ENCODE measurements at places on chromosomes 3 and 15.

GRCh38 chr3:138875754-138876664 is 41.3 kb upstream of the PIK3CB start:
- no peak for DNase-seq

DNA sequence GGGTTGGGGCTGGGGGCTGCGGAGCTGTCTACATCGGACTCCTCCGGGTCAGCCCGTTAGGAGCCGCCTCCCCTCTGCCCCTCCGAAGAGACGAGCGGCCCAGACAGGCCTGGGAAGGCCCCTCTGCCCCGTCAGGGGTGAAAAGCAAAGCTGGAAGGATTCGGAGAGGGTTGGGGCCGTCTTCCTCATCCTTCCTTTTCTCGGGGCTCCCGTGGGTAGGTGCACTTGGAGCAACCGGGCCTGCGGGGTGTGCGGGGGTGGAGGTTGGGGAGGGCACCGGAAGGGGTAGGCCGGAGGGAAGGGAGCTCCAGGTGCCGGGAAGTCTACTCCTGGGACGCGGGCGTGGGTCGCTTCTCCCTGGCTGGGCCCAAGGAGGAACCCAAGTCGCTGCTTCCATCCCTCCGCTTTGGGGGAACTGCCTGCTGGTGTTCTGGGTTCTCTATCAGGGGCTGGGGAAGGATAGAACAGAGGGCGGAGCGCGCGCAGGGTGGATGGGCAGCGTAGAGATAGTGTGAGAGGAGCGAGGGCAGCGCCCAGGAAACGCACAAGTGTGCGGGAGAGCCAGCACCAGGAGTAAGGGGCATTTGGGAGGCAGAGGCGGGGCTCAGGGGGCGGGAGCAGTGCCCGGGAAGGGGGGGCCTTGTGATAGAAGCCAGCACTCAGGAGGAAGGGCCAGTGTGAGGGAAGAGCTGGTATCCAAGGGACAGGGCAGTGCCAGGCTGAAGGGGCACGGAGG is 590 bp downstream of the POLR2H start:
- DNase-seq: no peak

DNA sequence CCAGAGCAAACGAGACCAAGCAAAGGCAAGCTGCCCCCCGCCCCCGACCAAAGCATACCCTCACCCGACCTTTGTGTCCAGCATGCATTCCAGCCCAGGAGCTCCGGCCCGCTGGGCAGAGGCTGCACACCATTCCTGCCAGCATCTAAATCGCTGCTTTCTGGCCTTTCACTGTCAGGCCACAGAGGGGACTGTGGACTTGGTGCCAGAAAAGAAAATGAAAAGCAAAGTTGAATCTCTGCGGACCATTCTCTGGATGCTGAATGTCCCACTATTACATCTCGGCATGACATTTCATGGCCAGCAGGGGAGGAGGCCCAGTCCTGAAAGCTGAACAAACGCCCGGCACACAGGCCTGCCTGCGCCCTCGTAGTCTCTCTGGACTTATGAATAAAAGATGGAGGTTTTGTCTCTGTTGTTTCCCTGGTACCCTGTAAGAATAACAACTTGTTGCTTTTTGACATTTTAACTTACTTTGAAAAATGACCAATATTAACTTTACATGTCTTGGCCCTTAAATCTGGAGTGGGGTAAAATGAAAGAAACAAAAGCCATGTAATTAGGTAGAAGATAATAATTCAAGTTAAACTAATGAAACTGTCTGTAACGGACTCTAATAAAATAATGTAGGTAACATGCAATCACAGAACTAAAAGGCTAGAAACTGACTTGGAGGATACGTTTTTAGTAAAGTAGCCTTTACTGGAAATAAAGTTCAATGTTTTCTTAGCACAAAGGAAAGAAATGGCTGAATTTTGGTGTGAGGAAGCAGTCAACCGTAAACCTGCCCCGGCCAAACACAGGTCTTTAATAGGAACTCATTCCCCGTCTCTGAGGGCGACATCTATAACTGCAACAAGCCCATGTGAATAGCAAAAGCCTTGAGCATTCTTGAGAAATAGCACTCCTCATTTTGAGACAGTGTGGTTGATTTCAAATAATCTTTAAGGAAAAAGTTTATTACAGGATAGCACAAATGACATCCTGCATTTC is 12.7 kb downstream of the IL17RD start:
- DNase-seq: no peak

GRCh38 chr3:26346497-26346896 is 276.1 kb upstream of the LRRC3B start:
- DNase-seq: no peak

- DNase-seq: no peak
Observed at GRCh38 chr3:55616803-55617202, 129.7 kb upstream of the WNT5A start.

- no peak for DNase-seq
Observed at GRCh38 chr3:133914839-133915600, 19.3 kb upstream of the RAB6B start.

- no peak for DNase-seq
Observed at GRCh38 chr15:70507772-70508371, 255.5 kb downstream of the UACA start.

- no peak for DNase-seq
Observed at GRCh38 chr15:22949074-22949547, 31.1 kb downstream of the CYFIP1 start.

GRCh38 chr15:57229051-57229450 is 147.3 kb upstream of the CGNL1 start:
- DNase-seq: no peak

DNA sequence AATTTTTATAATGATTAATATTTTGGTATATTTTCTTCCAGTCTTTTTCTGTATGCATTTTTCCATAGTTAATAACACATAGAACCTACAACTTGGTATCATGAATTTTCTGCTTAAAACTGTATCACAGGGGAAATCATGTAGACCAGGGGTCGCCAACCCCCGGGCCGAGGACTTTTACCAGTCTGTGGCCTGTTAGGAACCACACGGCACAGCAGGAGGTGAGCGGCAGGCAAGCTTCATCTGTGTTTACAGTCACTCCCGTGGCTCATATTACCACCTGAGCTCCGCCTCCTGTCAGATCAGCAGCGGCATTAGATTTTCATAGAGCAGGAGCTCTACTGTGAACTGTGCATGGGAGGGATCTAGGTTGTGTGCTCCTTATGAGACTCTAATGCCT is 54.7 kb downstream of the RPL22L1 start:
- DNase-seq: no peak

GRCh38 chr3:72255191-72255590 is 470.2 kb upstream of the PROK2 start:
- no peak for DNase-seq

- no peak for DNase-seq
Observed at GRCh38 chr3:123653221-123653682, 68.4 kb upstream of the HACD2 start.

GRCh38 chr3:160392798-160393197 is 6.2 kb downstream of the IFT80 start:
- no peak for DNase-seq

- no peak for DNase-seq
Observed at GRCh38 chr15:40452296-40453090, 11.7 kb downstream of the BAHD1 start.

DNA sequence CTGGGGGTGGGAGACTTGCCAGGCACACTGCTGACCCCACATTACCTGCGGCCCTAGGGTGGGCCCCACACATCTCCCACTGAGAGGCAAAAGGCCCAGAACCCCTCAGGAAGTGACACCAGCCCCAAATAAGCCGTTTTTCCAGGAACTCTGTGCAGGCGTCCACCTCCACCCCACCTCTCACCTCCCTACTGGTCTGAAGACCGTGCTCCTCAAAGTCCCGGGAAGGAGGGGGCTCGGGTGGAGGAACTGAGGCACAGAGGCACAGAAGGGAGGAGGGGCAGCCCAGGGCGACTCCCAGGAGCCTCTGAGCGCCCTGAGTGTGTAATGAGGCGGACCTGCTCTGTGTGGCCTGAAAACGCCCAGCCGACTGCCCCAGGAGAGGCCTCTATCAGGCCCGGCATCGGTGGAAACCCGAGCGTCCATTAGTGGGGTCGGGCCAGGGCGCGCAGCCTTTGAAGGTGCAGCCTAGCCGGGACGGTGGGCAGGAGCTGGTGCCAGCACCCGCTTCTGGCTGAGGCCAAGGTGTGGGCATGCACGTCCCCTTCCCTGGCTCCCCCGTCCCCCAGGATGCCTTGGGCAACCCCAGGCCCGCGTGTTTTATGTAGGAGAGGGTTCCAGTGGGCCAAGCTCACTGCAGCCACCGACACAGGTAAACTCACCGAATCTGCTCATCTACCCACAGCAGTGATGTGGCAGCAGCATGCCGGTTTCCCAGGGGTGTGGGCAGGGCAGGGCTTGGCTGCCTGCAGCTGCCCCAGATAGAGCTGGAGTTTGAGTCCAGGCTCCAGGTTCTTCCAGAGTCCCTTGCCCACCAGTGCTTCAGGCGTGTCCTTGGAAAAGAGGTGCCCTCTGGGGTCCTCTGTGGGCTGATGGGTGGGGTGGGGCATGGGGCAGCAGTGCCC is 55.8 kb downstream of the DNAJB8 start:
- no peak for DNase-seq

DNA sequence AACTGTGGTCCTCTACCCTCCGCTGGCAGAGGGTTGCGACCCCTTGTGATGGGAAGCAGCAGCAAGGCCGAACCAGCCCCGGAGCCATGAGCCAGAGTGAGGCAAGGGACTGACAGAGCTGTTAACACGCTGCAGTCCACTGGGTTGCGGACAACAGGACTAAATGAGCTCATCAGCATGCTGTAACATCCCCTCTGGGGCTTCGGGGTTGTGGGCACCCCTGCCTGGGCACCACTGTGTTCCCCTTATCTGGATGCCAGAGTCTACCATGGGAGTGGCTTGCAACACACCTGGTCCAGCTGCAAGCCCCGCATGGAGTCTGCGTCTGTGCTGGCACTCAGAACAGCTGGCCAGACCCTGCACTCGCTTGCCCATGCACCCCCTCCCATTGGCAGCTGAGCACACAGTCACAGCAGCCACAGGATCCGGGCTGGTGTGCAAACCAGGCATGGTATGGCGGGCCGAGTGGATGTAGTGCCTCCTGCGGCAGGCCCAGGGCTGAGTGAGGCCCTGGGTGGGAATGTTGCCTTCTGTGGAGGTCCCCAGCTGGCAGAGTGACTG is 404.2 kb downstream of the PLCL2 start:
- no peak for DNase-seq

- no peak for DNase-seq
Observed at GRCh38 chr3:143134471-143134870, 14.9 kb downstream of the CHST2 start.

- DNase-seq: no peak
Observed at GRCh38 chr3:17261627-17262369, 377.0 kb downstream of the PLCL2 start.

- DNase-seq: no peak
Observed at GRCh38 chr15:69498987-69499386, 46.4 kb downstream of the RPLP1 start.

- DNase-seq: no peak
Observed at GRCh38 chr3:56052188-56052587, 416.1 kb downstream of the ERC2 start.

GRCh38 chr3:40237889-40238571 is 71.5 kb upstream of the EIF1B start:
- DNase-seq: no peak

- DNase-seq: no peak
Observed at GRCh38 chr15:73130830-73131229, 78.6 kb downstream of the NEO1 start.

- DNase-seq: no peak
Observed at GRCh38 chr15:77623755-77624524, 8.8 kb downstream of the LINGO1 start.

GRCh38 chr15:80350941-80351610 is 53.1 kb upstream of the ARNT2 start:
- no peak for DNase-seq

- no peak for DNase-seq
Observed at GRCh38 chr3:53101956-53102355, 28.3 kb downstream of the RFT1 start.

- DNase-seq: no peak
Observed at GRCh38 chr3:50124800-50125178, 30.3 kb upstream of the SEMA3F start.

- no peak for DNase-seq
Observed at GRCh38 chr3:132456136-132456535, 38.8 kb downstream of the DNAJC13 start.

DNA sequence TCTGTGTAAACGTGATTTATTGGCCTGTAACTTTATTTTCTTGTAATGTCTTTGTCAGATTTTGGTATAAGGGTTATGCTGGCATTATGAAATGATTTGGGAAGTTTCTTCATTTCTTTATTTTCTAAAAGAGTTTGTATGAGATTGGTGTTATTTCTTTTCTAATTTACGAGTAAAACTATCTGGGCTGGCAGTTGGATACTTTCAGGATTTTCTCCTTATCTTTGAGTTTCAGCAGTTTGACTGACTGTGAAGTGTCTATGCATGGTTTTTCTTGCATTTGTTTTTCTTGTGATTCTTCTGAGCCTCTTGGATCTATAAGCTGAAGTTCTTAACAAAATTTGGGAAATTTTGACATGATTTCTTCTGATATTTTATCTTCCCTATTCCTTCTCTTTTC is 18.1 kb downstream of the ADGRG7 start:
- DNase-seq: no peak

DNA sequence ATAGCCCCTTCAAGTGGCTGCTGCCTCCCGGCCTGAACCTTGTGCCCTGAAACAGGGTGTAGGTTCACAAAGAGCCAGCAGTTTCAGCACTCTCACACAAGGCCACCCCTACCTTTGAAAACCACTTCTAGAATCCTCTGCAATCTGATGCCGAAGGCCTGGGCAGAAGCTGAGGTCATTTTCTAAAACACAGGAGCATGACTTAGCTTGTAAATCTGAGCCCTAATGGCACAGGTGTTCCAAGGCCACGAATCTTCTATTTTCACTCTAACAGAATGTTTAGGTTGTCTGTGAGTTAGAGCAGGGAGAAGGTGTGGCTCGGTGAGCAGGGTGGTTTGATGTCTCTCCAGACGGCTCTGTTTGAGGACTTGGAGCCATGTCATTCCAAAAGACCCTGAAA is 62.3 kb downstream of the SYNM start:
- no peak for DNase-seq

- no peak for DNase-seq
Observed at GRCh38 chr3:171878461-171879225, 35.5 kb downstream of the TMEM212 start.

GRCh38 chr3:196193736-196194541 is 17.3 kb downstream of the ZDHHC19 start:
- no peak for DNase-seq

Measured in stimulated activated CD8-positive, alpha-beta memory T cell treated with anti-CD3 and anti-CD28 coated beads, Interleukin-15, amount 100 ng/mL, for 1 hour (primary cell).